ENCODE measurements at places on chromosomes 4 and X. TPM values are rescaled to one million over a fixed set of nuclear protein-coding genes. Genes with fewer than 3 reads are reported as not detected.

DNA sequence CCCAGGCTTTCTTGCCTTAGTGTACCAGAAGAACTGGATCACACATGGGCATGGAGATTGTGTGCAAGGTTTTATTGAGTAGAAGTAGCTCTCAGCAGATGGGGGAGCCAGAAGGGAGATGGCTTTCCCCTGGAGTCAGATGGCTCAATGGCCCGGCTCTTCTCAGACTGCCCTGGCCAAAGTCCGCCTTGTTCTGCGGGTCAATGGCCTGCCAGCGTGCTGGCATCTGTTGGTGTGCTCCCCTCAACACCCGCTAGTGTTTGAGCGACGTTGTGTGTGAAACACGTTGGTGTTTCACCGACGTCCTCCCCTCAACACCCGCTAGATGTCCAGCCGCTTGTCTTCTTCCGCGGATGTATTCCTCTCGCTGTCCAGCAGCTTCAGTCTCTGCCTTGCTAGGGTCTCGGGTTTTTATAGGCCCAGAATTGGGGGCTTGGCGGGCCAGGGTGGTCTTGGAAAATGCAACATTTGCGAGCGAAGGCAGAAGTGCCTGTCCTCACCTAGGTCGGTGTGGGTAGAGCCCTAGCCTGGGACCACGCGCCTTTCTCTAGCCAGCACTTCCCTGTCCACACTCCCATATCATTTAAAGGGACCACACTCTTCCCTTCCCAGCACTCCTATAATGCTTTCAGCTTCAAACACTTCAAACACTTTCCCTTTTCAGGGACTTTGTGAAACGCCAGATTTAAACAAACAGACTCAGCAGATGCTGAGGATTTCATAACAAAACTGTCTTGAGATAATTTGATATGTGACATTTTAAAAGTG lies 21.1 kb upstream of the PRKG2 start:
- H3K36me3 ChIP-seq = no peaks in the 10 kb centered on the region
- no peak for DNase-seq
- H3K27me3 ChIP-seq = peaks cover 5% of the 10 kb centered on the region

- H3K4me3 ChIP-seq = no peak overlapping the region
- no peak overlapping the region for H3K27ac ChIP-seq
- H3K4me1 ChIP-seq = no peaks in the 10 kb centered on the region
- DNase-seq = no peak
- H3K36me3 ChIP-seq = peaks cover 10% of the 10 kb centered on the region
- no peaks in the 10 kb centered on the region for H3K27me3 ChIP-seq
Observed at GRCh38 chrX:360496-361150, 26.1 kb downstream of the PPP2R3B start.

DNA sequence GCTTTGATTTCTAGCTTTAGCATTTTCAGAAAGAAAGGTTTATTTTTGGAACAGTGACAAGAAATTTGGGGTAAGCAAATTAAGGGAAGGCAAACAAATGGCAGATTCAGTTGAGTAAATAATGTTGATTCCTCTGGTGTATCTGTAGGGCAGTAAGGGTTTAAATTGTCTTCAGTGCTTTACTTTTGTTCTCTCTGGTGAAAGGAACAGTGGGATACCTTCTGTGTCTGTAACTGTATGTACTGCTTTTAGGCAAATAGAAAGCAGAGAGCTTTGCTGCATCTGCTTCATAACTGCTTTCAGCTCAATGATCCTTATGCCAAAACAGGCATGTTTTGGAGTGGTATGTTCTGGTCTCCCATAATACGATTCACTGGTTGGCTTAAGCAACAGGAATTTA lies 932.1 kb upstream of the SLIT2 start:
- H3K27me3 ChIP-seq = no peaks in the 10 kb centered on the region
- no peak for DNase-seq
- no peaks in the 10 kb centered on the region for H3K4me1 ChIP-seq
- H3K27ac ChIP-seq = no peak overlapping the region
- H3K4me3 ChIP-seq = no peak overlapping the region

- no peak overlapping the region for H3K4me3 ChIP-seq
- H3K36me3 ChIP-seq = no peaks in the 10 kb centered on the region
- no peak overlapping the region for H3K27ac ChIP-seq
- H3K4me1 ChIP-seq = no peaks in the 10 kb centered on the region
Observed at GRCh38 chrX:146481735-146482134, 327.8 kb upstream of the CXorf51B start.

DNA sequence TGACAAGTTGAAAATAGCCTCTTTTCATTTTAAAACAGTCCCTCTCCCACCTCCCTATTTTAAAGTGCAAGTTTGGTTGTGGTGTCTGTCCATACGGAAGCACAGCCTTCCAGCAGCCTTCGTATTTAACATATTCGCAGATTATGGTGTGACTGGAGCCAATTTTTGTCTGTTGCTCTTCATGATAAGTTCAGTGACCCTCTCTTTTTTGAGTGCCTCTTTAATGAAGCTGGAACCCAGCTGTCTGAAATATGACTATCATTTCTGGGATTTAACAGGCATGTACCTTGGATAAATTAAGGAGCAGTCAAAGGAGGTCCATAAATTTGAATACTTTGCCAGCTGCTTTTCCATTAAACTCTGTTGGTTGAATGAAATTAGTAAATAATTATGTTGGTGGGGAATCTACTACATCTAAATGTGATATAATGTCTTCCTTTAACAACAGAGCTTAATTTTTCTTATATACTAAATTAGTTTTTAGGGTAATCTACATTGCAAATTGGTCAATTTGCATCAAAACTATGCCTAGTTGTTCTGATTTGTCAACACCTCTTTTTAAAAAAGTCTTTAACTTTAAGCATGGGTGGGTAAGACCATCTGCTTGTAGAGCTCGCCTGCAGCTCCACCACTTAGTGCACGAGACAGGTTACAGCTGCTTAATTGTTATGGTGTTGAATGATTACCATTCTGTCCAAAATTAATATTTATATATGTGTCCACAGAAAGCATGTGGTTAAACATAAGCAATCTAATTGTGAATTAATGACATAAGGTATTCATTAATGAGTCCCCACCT lies 216.6 kb downstream of the DCTD start:
- no peaks in the 10 kb centered on the region for H3K4me1 ChIP-seq
- no peak overlapping the region for H3K27ac ChIP-seq
- no peak overlapping the region for H3K4me3 ChIP-seq
- H3K27me3 ChIP-seq = no peaks in the 10 kb centered on the region
- DNase-seq = no peak
- H3K36me3 ChIP-seq = no peaks in the 10 kb centered on the region

DNA sequence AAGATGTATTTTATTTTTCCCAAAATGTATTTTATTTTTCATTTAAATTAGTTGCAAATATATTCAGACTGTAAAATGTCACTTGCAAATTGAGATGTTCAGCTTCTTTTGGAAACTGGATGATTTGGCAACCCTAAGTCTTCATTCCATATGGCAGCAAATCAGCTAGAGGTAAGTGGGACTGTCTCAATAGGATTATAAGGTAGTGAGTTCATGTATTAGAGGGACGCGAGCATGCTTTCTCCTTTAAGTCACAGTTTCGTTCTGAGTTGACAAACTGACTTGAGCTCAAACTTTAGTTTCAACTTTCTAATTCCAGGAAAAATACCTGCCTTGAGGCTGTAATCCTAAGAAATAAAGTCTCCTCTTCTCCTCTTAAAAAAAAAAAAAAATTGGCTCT lies 44.2 kb upstream of the TMEM131L start:
- H3K27me3 ChIP-seq = no peaks in the 10 kb centered on the region
- no peak overlapping the region for H3K4me3 ChIP-seq
- DNase-seq = no peak
- no peak overlapping the region for H3K27ac ChIP-seq
- no peaks in the 10 kb centered on the region for H3K36me3 ChIP-seq
- H3K4me1 ChIP-seq = peaks cover 19% of the 10 kb centered on the region

GRCh38 chr4:154564311-154564710 lies 1.5 kb downstream of the FGB start:
- H3K4me3 ChIP-seq = no peak overlapping the region
- H3K27me3 ChIP-seq = no peaks in the 10 kb centered on the region
- H3K4me1 ChIP-seq = no peaks in the 10 kb centered on the region

DNA sequence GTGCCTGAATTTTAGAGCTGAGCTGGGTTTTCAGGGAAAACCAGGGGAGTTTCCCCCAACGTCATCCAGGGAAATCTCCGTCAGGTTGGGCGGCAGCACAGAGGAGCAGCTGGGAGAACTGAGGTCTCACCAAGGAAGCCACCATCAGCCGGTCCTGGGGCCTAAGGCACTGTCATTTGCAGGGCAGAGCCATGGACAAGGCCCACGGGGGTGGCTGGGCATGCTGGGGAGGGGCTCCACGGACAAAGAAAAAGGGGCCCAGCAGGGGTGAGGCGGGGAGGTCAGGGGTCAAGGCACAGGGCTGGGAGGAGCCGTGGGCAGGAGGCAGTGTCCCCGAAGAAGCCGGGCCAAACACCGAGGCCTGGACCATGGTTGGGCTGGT lies 109.8 kb downstream of the HMX1 start:
- H3K27me3 ChIP-seq = no peaks in the 10 kb centered on the region
- H3K27ac ChIP-seq = no peak overlapping the region
- no peak for DNase-seq
- no peaks in the 10 kb centered on the region for H3K36me3 ChIP-seq
- H3K4me1 ChIP-seq = no peaks in the 10 kb centered on the region

DNA sequence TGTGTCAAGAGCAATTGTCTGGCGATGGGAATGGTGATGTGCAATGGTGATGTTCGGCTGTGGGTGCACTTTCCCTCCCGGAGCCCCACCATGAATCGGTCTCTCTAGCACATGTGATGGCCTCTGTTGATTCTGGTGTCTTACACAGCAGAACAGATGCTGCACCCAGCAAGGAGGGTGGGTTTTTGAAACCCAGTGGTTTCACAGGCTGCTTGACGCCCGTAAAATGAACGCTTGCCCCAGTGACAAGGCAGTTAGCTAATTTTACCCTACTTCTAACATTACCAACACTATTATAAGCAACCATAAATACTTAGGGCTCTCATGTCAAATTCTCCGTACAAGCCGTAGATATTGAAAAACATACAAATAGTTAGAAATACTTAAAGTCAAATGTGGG lies 5.9 kb upstream of the ANOS1 start:
- no peaks in the 10 kb centered on the region for H3K36me3 ChIP-seq
- no peak overlapping the region for H3K27ac ChIP-seq
- H3K27me3 ChIP-seq = no peaks in the 10 kb centered on the region
- H3K4me3 ChIP-seq = no peak overlapping the region

GRCh38 chr4:123832173-123833026 lies 435.8 kb downstream of the SPRY1 start:
- H3K27me3 ChIP-seq = no peaks in the 10 kb centered on the region
- H3K4me3 ChIP-seq = no peak overlapping the region
- H3K4me1 ChIP-seq = no peaks in the 10 kb centered on the region

DNA sequence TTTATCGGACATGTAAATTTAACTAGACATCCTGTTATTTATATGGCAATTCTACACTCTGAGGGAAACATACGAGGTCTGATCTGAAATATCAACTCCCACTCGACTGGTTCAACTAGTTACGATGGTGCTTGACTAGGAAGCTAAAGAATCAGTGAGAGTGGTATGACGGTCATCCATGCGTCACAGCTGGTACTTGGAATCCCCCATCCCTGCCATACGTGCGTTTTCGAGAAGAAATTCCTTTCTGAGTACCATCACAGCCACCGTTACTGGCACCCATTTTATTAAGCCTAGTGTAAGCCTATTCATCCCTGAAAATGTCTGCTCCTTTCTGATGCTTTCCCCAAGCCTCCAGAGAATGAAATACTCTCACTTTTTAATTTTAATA lies 695 bp upstream of the PIGA start:
- H3K27me3 ChIP-seq = peaks cover 2% of the 10 kb centered on the region
- DNase-seq = peak; percentile 7
- peaks cover 7% of the 10 kb centered on the region for H3K4me1 ChIP-seq
- peak overlapping the region; percentile 60 for H3K4me3 ChIP-seq
- H3K36me3 ChIP-seq = peaks cover 10% of the 10 kb centered on the region
- peak overlapping the region; percentile 83 for H3K27ac ChIP-seq

DNA sequence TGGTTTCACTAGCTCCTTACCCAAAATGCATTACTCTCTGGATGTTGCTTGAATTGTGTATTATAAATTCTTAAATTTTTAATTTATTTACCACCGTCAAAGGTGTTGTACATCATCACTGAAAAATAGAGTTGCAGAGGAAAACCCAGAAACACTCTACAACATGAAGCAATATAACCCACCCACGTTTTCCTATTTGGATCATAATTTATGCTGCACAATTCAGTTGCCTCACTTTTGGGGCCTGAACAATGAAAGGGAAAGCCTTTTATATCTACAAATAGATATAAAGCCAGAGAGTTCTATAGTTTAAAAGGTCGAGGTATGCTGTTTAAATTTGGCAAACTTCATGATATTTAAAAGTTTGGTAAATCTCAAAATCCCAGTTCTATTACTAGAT lies 115.4 kb downstream of the MGST2 start:
- H3K4me3 ChIP-seq = no peak overlapping the region
- no peak overlapping the region for H3K27ac ChIP-seq
- H3K27me3 ChIP-seq = no peaks in the 10 kb centered on the region
- no peaks in the 10 kb centered on the region for H3K36me3 ChIP-seq
- no peaks in the 10 kb centered on the region for H3K4me1 ChIP-seq

DNA sequence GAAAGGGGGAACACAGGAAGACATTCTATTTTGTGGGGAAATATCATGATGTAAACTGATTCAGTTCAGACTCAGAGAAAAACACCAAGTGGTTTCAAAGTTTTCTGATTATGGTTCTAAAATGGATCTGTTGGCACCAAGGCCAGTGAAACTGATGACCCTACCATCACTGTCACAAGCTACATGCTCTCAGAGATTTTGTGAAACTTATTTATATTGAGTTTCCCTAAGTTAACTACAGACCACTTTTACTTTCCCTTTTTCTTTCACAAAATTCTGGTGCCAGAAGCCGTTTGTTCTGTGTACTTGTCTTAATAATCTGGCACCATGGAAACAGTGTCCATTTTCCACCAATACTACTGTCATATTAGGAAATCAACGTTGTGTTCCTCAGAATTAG lies 43.4 kb upstream of the CABS1 start:
- no peak overlapping the region for H3K4me3 ChIP-seq
- H3K36me3 ChIP-seq = no peaks in the 10 kb centered on the region
- H3K27ac ChIP-seq = no peak overlapping the region
- no peaks in the 10 kb centered on the region for H3K27me3 ChIP-seq
- no peak for DNase-seq

Gene NAA11
- not detected for total RNA-seq

Gene PGRMC2
- 64.2 TPM for total RNA-seq

Gene ADH1A
- not detected for total RNA-seq

Gene VEGFC
- not detected for total RNA-seq

Gene IGSF1
- total RNA-seq = not detected

Gene SHROOM4
- total RNA-seq = not detected

Gene MBNL3
- total RNA-seq = 23.3 TPM

Gene TREX2
- total RNA-seq = 3.2 TPM

Gene DKC1
- 63.2 TPM for total RNA-seq

Gene MAGEE1
- 10.9 TPM for total RNA-seq

Gene RAB39B
- 13.4 TPM for total RNA-seq
